Mammary microvascular endothelial cell (primary cell): ENCODE measurements at places on chromosomes 5 and 9. TPM values are rescaled to one million over a fixed set of nuclear protein-coding genes. Genes with fewer than 3 reads are reported as not detected.

The AGXT2 gene
- total RNA-seq = not detected in 2 replicates

The GDF9 gene
- not detected in 2 replicates for total RNA-seq

The TLX3 gene
- total RNA-seq = not detected in 2 replicates

The ACTBL2 gene
- total RNA-seq = 0.10 TPM in 1 of 2 replicates, not detected in the other

The UGT3A2 gene
- total RNA-seq = not detected in 2 replicates

The PCAT7 gene
- total RNA-seq = not detected in 2 replicates

The CCL19 gene
- total RNA-seq = not detected in 2 replicates

The ABO gene
- not detected in 2 replicates for total RNA-seq

The PCDH12 gene
- 14.2 and 17.1 TPM in 2 replicates for total RNA-seq
